ENCODE measurements at places on chromosomes 6 and 20. TPM values are rescaled to one million over a fixed set of nuclear protein-coding genes. Genes with fewer than 3 reads are reported as not detected.

Gene HMGCLL1
- not detected for total RNA-seq

Gene UNC5CL
- total RNA-seq: 4.2 TPM

Gene GPR6
- not detected for total RNA-seq

Gene BNIP5
- total RNA-seq: not detected

Gene B3GALT4
- 32.0 TPM for total RNA-seq

Gene HUS1B
- total RNA-seq: 1.6 TPM

Gene OSTM1
- 34.3 TPM for total RNA-seq

DNA sequence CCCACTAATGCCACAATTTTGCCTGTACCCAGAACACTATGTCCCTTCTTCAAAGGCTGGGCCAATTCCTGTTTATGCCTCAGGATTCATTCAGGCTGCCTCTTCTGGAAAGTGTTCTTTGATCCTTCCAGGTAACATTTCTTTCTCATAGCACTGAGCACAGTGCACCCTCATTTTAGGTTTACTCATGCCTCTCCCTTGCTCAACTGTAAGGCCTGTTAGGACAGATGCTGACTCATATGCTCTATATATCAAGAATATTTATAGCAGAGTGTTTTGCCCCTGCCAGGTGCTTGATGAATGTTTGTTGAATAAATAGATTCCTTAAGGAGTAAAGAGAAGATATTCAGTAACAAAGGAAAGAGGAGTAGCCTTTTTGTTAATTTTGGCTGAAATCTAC, 263.9 kb downstream of the PHF3 start:
- H3K27me3 ChIP-seq: peaks cover 5% of the 10 kb centered on the region
- H3K36me3 ChIP-seq: no peaks in the 10 kb centered on the region
- H3K4me1 ChIP-seq: no peaks in the 10 kb centered on the region
- H3K4me3 ChIP-seq: no peak overlapping the region
- no peak overlapping the region for H3K27ac ChIP-seq
- DNase-seq: no peak

GRCh38 chr6:166173281-166173951, 5.8 kb upstream of the TBXT start:
- H3K4me1 ChIP-seq: peaks cover 3% of the 10 kb centered on the region
- H3K27ac ChIP-seq: no peak overlapping the region
- H3K4me3 ChIP-seq: no peak overlapping the region
- H3K27me3 ChIP-seq: peaks cover 33% of the 10 kb centered on the region
- DNase-seq: no peak

DNA sequence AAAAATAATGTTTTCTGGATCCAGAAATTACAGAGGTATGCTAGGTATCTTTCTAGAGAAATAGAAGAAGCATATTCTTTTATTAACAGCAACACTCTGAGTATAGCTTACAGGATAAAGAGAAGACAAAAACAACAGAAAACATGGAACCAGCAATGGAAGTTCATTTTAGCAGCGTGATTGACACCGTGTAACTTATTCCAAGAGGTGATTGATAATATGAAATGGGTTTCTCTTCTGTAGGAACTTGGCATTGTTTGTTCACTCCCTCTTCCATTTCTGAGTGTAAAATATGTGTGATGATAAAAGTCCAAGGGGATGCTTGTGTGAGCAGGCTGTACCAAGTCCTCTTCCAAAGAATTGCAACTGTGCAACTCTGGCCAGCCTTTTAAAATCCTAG, 303.0 kb downstream of the COL12A1 start:
- no peak for DNase-seq
- H3K4me1 ChIP-seq: no peaks in the 10 kb centered on the region
- H3K36me3 ChIP-seq: no peaks in the 10 kb centered on the region
- H3K27me3 ChIP-seq: no peaks in the 10 kb centered on the region

DNA sequence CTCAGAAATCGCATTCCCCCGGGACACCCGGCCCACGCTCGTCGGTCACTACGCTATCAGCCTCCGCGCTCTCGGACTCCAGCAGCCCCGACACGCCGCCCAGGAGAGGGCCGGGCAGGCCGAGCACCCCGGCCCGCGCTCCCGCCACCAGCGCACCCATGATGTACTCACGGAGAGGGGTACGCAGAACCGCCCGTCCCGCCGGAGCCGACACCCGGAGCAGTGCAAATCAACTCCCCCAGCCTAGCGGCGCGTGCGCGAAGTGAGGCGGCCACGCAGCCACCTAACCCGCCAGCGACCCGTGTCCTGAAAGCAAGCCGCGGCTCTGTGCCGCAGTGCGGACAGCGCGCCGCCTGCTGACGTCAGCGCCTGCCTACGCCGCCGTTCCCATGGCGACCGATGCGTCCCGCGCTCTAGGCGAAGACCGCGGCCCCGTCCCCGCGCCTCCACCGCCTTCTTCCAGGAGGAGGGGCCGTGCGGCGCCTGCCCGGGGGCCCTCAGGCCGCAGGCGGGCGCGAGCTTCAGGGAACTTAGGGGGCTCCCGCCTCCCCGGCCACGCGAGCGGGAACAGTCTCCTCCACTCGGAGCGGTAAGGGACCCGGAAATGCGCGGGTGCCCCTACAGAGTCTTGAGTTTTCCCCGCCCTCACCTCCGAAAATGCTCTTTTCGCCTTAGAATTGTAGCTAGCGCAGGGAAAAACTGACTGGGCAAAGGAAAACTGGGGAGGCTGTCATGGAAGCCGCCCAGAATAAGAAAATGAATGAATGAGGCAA, at the start of gene AHI1:
Gene AHI1 (minus strand): TSS at position 329 of the 773 bp plus-strand sequence. CDS start 5,503 bp downstream, outside the sequence.
- H3K36me3 ChIP-seq: peaks cover 11% of the 10 kb centered on the region
- H3K27ac ChIP-seq: no peak within 1 kb of the TSS
- H3K4me3 ChIP-seq: peak within 1 kb of the TSS; percentile 24
- peaks cover 10% of the 10 kb centered on the region for H3K4me1 ChIP-seq
- peak; percentile 93 for DNase-seq

- no peak overlapping the region for H3K27ac ChIP-seq
- H3K4me3 ChIP-seq: no peak overlapping the region
- no peaks in the 10 kb centered on the region for H3K4me1 ChIP-seq
- H3K27me3 ChIP-seq: no peaks in the 10 kb centered on the region
- no peak for DNase-seq
- peaks cover 30% of the 10 kb centered on the region for H3K36me3 ChIP-seq
These were observed 124.5 kb upstream of the SAMD5 start for GRCh38 chr6:147384029-147384428.

DNA sequence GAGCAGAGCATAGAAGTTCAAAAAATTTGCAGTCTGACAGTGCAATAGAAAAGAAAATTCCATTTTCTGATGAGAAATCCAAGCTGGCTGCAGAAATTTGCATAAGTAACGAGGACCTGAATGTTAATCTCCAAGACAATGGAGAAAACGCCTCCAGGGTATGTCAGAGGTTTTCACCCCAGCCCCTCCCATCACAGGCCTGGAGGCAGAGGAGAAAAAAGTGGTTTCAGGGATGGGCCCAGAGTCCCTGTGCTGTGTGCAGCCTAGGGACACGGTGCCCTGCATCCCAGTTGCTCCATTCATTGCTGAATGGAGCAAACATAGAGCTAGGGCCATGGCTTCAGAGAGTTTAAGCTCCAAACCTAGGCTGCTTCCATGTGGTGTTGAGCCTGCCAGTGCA, 327.9 kb upstream of the KHDRBS2 start:
- H3K27me3 ChIP-seq: no peaks in the 10 kb centered on the region
- no peak for DNase-seq
- no peak overlapping the region for H3K27ac ChIP-seq
- H3K4me3 ChIP-seq: no peak overlapping the region
- H3K4me1 ChIP-seq: no peaks in the 10 kb centered on the region

DNA sequence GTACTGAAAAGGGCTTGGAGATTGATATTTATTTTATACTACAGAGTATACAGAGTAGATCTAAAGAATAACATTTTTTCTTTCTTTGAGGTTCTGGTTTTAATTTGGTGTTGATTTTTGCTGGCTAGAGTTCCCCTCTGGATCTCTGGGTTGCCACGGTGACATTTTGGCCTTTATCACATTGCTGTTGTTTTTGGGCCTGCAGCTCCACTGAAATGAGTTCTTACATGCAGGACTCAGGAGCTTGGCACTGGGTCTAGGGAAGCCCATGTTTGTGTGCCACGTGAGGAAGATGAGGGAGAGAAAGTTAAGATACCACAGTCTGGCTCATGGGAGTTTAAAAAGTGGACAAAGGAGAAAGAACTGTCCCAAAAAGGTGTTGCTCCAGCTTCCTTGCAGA, 7.4 kb upstream of the TFAP2C start:
- no peaks in the 10 kb centered on the region for H3K36me3 ChIP-seq
- no peak for DNase-seq
- peaks cover 34% of the 10 kb centered on the region for H3K27me3 ChIP-seq
- no peak overlapping the region for H3K27ac ChIP-seq

DNA sequence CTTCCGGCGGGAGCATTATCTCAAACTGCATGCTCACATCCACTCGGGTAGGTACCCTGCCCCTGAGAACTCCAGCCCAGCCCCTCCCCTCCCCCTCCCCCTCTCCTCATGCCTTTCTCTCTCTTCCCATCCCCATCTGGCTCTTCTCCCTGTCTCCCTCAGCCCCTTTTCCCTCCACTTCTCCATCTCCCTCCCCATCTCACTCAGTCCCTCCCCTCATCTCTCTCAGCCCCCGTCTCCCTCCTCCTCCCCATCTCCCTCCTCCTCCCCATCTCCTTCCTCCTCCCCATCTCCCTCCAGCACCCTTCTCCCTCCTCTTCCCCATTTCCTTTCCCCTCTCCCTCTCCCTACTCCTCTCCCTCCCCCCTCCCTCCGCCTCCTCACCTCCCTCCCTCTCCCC, 27.3 kb upstream of the CHMP4B start:
- peaks cover 15% of the 10 kb centered on the region for H3K4me1 ChIP-seq
- H3K4me3 ChIP-seq: no peak overlapping the region
- H3K27me3 ChIP-seq: no peaks in the 10 kb centered on the region
- peaks cover 7% of the 10 kb centered on the region for H3K36me3 ChIP-seq
- no peak for DNase-seq

DNA sequence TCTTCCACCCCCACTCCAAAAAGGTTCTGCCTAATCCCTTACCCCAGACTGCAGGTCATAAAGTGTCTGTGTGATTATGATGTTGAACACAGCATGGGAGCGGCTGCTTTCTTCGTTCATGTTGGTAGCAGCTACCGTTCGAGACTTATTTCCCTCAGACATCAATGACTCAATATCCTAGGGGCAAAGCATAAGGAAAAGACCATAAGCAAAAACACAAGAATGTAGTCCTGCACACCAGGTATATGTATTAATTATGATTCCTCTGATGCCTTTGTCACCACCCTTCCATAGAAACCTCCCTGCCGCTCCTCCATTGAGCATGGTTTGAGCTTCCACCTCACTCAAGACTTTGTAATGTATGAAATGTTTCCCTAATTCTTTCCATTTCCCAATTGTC, 137.2 kb downstream of the KIF13A start:
- H3K27ac ChIP-seq: no peak overlapping the region
- H3K27me3 ChIP-seq: peaks cover 4% of the 10 kb centered on the region
- H3K4me3 ChIP-seq: no peak overlapping the region
- no peaks in the 10 kb centered on the region for H3K36me3 ChIP-seq
- H3K4me1 ChIP-seq: no peaks in the 10 kb centered on the region
- no peak for DNase-seq

DNA sequence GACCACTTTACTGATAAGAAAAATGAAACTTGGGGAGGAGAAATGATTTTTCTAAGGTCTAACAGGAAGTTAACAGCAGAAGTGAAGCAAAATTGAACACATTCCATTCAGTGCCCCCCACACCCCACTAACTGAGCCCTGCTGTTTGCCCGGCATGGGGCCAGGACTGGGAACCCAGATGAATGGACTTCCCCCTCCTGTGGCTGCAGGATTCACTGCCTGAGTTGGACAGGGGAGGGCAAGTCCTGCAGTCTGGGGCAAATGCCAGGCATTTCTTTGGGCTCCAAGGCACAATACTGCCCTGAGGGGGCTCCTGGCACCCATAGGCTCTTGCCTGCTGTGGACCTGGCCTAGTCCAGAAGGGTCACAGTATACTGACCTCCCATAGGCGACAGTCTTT, 28.3 kb downstream of the FYN start:
- DNase-seq: no peak
- H3K27ac ChIP-seq: no peak overlapping the region
- peaks cover 8% of the 10 kb centered on the region for H3K36me3 ChIP-seq
- peaks cover 53% of the 10 kb centered on the region for H3K4me1 ChIP-seq
- H3K27me3 ChIP-seq: no peaks in the 10 kb centered on the region

- H3K4me3 ChIP-seq: no peak overlapping the region
- H3K36me3 ChIP-seq: no peaks in the 10 kb centered on the region
- H3K27ac ChIP-seq: peak overlapping the region; percentile 46
These were observed 9.6 kb upstream of the BEND3 start for GRCh38 chr6:107124934-107125348.

DNA sequence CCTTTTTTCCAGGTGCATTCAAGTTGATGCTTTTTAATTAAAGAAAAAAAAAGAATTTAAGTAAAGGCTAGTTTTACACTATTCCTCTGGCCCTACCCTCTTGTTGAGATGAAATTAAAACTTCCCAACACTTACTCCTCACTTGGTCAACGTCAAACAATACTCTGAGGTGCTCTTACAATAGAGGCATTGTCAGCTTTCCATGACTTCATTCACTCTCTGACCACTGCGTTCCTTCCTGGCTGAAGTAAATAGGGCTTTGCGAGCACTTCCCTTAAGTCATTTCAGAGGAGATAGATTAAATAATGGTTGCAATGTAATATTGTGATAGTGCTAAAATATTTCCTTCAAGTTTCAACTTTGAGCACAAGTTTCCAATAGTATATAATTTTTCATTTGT, 229.8 kb upstream of the CEP162 start:
- H3K27me3 ChIP-seq: no peaks in the 10 kb centered on the region
- no peak overlapping the region for H3K27ac ChIP-seq
- DNase-seq: no peak

- H3K27ac ChIP-seq: no peak overlapping the region
- DNase-seq: no peak
- no peaks in the 10 kb centered on the region for H3K27me3 ChIP-seq
- H3K36me3 ChIP-seq: peaks cover 11% of the 10 kb centered on the region
These were observed 19.9 kb downstream of the PEDS1 start for GRCh38 chr20:50133474-50134217.

- peak overlapping the region; percentile 36 for H3K27ac ChIP-seq
- DNase-seq: no peak
- peaks cover 31% of the 10 kb centered on the region for H3K36me3 ChIP-seq
These were observed 443.7 kb downstream of the UTRN start for GRCh38 chr6:144728804-144729203.

DNA sequence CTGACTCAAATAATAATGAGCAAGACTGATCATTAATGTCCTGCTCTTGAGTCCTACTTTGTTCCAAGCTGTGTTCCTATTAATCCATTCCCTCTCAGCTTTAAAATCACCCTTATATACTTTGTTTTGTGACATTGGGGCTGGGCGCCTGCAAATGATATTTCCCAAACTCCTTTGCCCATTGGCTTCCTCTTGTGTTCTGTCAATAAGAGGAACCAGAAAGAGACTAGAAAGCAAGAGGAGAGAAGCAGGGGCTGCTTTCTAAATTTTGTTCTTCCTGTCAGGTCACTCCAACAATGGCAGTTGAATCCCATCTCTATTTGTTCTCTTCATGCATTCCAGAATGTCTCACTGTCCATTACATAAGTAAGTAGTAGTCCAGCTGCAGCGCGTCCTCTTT, 21.6 kb upstream of the TRIM27 start:
- no peaks in the 10 kb centered on the region for H3K36me3 ChIP-seq
- no peak overlapping the region for H3K27ac ChIP-seq
- H3K27me3 ChIP-seq: peaks cover 4% of the 10 kb centered on the region
- no peak overlapping the region for H3K4me3 ChIP-seq
- DNase-seq: no peak

Measured in activated naive CD8-positive, alpha-beta T cell treated with anti-CD3 and anti-CD28 coated beads, Interleukin-2, amount 10 ng/mL, durations not matched to agents 7 days and 5 days (primary cell).